Ecto neural progenitor cell (in vitro differentiated cells): ENCODE measurements at places on chromosomes 2 and 18.

DNA sequence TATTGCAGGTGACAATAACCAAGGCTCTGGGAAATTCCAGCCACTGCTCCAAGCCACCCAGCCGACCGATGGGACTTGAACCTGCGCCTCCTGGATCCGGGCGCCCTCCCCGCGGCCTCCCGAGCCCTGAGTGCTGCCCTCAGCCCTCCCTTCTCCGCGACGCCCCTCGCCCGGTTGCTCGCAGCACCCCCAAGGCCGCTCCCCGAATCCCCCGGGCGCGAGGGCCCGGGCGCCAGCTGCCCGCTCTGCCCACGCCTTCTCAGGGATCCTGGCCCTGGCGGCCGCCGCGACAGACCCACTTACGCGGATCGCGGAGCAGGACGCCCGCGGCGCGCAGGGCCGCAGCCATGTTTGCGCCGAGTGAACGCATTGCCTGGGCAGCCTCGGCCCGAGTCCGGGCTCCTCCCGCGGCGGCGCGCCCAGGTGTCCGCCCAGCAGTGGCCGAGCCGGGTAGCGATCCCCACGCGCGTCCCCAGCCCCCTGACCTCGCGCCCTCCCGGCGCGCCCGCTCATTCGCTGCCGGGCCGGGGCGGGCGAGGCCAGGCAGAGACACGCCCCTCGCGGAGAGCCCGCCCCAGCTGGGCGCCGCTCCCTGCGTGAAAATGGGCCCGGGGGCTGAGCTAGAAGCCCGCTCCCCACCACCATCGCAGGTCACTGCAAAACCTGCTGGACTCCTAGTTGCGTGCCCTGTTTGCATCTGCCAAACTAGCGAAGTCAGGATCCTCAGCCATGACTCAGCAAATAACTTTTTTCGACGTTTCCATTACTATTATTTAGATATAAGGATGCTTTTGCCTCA is at the start of gene FECH:
Gene FECH (minus strand): TSS at position 452 of the 799 bp plus-strand sequence. CDS start 82 bp downstream, at position 370.
- peak; percentile 75 for DNase-seq

- DNase-seq, result no peak
Observed at GRCh38 chr18:44229693-44230108, 451.0 kb upstream of the SETBP1 start.

DNA sequence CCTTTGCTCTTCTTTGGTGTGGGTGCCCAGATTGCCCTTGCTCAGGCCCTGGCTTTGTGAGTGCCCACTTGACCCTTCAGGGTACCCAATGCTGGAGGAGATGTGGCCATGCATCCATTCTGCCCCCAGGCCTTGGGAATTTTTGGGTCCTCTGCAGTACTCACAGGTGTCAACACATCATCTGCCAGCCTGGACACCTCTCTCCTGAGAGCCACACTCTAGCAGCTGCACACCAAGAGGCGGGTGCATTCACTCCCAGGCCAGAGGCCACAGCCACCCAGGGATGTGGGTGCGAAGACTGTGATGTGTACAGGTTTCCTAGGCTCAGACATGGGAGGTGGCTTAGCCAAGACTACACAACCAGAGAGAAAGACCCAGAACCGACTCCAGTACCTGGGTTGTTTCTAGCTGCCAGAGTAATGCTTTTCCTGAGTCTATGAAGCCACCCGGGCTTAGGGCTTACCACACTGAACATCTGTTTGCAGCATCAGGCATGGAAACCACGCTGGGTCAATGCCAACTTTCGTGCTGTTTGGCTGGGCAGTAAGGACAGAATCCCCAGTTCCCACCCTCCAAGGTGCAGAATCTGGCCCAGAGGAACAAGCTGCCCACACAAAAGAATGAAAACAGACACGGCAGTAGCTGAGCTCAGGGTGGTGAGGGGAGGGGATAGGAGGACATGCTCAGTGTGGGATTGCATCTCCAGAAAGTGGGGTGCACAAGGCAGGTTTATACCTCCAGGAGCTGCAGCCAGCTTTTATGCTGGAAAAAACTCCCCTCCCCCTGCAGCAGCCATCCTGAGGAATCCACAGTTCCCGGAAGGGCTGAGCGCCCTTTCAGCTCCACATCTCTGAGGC is 40.1 kb downstream of the KCNF1 start:
- DNase-seq, result no peak

DNA sequence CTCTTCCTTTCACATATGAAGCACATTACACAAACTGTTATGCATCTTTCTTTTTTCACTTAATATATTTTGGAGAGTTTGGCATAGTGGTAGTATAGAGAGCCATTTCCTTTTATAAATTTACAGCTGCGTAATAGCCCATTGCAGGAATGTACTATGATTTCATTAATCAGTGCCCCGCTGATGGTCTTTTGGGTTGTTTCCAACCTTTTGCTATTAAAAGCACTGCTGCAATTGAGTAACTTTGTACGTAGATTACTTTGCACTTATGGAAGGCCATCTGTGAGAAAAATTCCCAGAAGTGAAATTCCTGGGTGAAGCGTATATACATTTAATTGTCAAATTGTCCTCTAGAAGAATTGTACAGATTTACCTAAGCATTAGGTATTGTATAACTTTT is 565.3 kb upstream of the ZNF804A start:
- DNase-seq, result no peak

GRCh38 chr2:203104273-203104672 is 89.6 kb downstream of the NBEAL1 start:
- DNase-seq, result no peak

DNA sequence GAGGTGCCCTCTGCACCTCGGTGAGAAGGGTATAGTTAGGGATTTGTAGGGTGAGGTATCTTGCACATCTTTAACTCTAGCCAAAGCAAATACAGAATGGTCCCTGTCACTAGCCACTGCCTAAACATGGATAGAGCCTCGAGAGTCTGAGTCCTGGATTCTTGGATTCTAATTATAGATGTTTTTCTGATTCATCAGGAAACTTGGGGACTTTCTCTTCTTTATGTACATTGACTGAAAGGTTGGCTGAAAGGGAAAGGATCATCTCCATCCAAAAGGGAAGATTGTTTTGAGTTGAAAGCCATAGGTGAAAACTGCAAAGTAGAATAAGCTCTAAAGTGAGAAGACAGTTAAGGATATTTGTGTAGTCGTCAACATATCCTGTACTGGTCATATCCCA is 8.2 kb downstream of the STK36 start:
- no peak for DNase-seq

- no peak for DNase-seq
Observed at GRCh38 chr18:34942276-34942675, 98.9 kb upstream of the MAPRE2 start.

DNA sequence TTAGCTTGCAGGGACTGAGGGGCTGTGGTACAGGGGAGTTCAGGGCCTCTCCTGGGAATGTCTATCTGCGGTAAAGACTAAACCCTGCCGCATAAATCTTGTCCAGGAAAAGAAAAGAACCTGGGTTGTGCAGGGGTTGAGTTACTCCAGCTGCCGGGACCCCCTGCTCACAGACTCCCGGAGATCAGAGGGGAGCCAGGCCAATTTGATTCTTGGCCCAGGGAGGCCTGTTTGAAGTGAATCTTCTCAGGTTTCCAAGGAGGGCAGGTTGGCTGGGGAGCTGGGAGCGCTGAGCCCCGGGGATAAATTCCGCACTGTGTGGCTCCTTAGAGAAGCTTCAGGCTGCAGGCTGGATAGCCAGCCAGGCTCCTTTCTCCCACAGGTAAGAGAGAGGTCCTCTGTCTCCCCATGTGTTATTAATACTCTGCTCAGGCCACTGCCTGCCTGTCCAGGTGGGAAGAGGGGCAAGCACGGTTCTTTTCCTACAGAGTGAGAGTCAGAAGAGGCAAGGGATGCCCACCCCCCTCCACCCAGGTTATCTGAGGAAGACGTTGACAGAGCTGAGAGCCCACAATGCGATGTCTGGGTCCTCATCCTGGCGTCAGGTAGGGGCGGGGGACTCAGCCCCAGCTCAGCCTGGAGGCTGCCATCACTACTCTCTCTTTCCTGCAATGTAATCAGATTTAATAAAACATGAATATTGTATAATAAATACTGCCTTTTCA is 82.7 kb downstream of the LONRF2 start:
- DNase-seq, result no peak

- no peak for DNase-seq
Observed at GRCh38 chr2:141703501-141703900, 427.3 kb downstream of the LRP1B start.

- DNase-seq, result no peak
Observed at GRCh38 chr2:111995148-111995547, 59.9 kb upstream of the TMEM87B start.
